ENCODE measurements at places on chromosomes 6 and 20. TPM values are rescaled to one million over a fixed set of nuclear protein-coding genes. Genes with fewer than 3 reads are reported as not detected.

- DNase-seq, result no peak
These were observed 43.7 kb downstream of the TOP1 start for GRCh38 chr20:41072190-41072863.

DNA sequence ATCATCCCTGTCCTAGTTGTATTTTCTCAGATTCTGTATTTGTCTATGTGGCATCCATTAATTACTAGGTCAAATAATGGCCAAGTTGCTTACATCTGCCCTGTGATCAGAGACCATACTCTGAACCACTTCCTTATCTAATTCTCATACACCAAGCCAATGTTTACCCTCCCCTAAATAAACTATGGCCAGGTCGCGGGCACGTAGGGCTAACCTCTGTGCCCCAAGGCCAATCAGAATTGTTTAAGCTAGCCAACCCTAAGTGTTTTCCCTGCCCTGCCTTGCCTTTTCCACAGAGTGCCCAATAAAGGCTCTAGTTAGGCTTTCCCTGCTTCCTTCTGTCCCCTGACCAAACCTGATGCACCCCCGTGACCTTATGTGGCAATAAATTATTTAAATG is 2.8 kb upstream of the CALHM4 start:
- DNase-seq, result no peak

GRCh38 chr6:164097551-164098398 is 683.3 kb downstream of the QKI start:
- DNase-seq, result no peak

- DNase-seq, result no peak
These were observed 343.5 kb downstream of the RFPL4B start for GRCh38 chr6:112690497-112691202.

DNA sequence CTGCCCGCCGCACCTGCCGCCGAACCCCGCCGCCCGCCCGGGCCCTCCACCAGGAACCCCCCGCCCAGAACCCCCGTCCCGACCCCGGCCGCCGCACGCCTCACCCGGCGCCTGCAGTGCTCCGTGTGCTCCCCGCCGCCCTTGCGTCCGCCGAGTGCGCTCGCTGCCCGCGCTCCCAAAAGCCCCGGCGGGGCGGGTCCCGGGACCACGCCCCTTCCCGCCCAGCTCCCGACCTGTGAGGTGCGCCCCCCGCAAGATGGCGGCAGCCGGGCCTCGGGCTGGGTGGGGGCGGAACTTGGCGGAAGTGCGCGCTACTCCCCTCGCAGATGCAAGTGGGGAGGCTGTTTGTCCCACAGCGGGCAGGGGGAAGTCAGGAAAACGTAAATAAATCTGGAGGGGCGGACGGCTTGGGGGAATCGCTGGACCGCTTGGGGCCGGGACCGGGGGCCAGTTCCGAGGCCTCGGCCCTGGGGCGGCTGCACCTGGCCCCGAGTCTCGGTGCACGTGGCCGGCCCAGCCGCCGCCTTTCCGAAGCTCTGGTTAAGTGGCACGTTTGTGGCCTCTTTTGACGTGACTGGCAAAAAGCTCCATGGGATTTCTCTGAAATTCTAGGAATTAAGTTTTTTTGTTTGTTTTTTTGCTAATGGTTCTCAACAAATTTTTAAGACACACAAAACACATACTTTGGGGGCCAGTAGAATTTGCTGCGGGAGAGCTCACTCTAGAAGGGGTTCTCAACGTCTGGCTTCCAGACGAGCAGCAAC is at the start of gene EZR:
TSS of gene EZR (minus strand) at position 156 of the 764 bp plus-strand sequence. CDS start 1,275 bp downstream, outside the sequence.
- peak; percentile 64 for DNase-seq

- no peak for DNase-seq
These were observed 2.1 kb downstream of the AVP start for GRCh38 chr20:3082306-3082951.

DNA sequence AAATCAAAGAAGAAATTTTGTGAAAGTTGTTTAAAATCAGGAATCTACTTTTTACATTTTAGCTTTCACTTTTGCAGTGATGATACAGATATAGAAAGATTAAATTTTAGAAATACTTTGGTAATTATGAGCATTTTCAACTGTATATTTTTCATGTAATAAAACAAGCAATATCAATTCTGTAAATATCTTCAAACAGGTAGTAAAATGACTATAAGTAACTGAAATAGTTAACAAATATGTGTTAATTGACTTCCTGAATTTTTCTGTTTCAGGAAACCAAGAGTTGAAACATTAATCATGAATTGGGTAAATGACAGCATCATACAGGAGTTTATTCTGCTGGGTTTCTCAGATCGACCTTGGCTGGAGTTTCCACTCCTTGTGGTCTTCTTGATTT is at the start of gene OR2B6:
TSS of gene OR2B6 (plus strand) at position 301 of the 400 bp plus-strand sequence. CDS start at position 301, 0 bp downstream.
- no peak for DNase-seq

- DNase-seq, result no peak
These were observed 55.5 kb downstream of the NCOA3 start for GRCh38 chr20:47557218-47557617.

- no peak for DNase-seq
These were observed 117.8 kb downstream of the WDR27 start for GRCh38 chr6:169583886-169584541.

GRCh38 chr20:3027987-3028386 is 15.4 kb upstream of the GNRH2 start:
- no peak for DNase-seq

DNA sequence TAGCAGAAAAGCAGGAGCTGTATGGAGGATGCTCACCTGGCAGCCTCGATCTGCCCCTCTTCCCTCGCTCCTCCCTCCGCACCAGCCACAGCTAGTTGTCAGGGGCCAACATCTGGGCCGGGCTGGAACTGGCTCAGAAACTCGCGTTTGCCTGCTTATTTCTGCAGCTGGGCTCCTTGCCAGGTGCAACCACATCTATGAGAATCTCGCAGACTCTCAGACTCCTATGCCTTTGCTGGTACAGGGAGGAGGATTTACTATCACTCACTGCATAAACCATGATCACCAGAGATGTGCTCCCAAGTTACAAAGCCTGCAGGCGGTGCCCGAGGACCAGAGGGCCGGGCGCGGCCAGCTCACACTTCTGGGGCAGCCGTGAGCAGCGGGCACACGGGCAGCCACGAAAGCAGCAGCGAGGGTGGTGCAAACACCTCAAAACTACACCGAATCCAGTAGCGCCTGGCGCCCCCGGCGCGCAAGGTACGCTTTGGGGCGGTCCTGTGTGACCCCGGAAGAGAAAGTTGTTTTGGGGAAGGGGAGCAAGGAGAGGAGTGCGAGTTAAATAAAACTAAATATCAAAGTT is 577 bp upstream of the LRRC1 start:
- peak; percentile 20 for DNase-seq

BMP6 gene
- 3.4 TPM for total RNA-seq

SMPDL3A gene
- total RNA-seq, result 11.0 TPM

OR2H2 gene
- total RNA-seq, result not detected

CST9L gene
- not detected for total RNA-seq

MROH8 gene
- total RNA-seq, result 5.7 TPM

BPIFB4 gene
- not detected for total RNA-seq

RNF39 gene
- not detected for total RNA-seq

MRAP2 gene
- total RNA-seq, result 1.1 TPM

FAM83C gene
- not detected for total RNA-seq
